ENCODE measurements at places on chromosomes 7 and 10. TPM values are rescaled to one million over a fixed set of nuclear protein-coding genes. Genes with fewer than 3 reads are reported as not detected.

The OR2A7 gene
- 1.1 TPM for total RNA-seq

The HHEX gene
- 0.36 TPM for total RNA-seq

The ELN gene
- 69.1 TPM for total RNA-seq

The AOAH gene
- not detected for total RNA-seq

The OR9A2 gene
- not detected for total RNA-seq

The MRLN gene
- not detected for total RNA-seq

Data from osteoblast (primary cell).